ENCODE measurements at places on chromosomes 2 and 18.

GRCh38 chr2:8918412-8918811 is 81.0 kb upstream of the KIDINS220 start:
- no peak for DNase-seq

- DNase-seq, result no peak
Measured at GRCh38 chr2:24421668-24422067, 61.3 kb upstream of the ITSN2 start.

DNA sequence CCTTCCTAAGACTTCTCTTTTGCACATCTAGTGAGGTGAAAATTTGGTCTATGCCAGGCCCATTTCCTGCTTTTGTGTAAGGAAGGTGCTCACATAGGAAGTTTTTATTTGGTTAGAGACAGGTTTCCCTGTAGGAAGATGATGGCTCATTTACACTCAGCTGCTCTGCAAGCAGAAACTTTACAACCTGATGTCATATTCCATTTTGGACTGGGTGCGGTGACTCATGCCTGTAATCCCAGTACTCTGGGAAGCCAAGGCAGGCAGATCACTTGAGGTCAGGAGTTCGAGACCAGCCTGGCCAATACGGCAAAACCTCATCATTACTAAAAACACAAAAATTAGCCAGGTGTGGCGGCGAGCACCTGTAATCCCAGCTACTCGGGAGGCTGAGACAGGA is 35.8 kb downstream of the CASP10 start:
- no peak for DNase-seq

DNA sequence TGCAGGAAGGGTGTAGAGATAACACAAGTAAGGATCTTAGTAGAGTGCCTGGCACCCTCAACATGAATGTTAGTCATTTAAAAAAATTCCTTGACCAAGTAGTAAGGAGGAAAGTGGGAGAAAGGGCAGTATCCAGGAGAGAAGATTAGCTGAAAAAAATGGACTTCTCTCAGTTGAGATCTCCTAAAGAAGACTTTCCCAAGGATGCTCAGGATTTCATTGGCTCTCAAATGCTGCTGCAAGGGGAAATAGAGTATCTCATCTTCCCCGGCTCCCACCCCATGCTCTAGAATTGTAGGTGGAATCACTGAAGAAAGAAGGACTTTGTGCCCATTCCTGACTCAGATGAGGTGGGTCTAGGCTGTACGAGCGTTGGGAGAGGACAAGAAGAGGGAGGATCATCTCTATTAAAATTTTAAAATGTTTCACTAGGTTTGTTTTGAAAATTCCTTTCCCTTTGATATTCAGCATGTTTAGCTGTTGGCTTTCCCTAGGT is 231.1 kb downstream of the MYCN start:
- DNase-seq, result no peak

DNA sequence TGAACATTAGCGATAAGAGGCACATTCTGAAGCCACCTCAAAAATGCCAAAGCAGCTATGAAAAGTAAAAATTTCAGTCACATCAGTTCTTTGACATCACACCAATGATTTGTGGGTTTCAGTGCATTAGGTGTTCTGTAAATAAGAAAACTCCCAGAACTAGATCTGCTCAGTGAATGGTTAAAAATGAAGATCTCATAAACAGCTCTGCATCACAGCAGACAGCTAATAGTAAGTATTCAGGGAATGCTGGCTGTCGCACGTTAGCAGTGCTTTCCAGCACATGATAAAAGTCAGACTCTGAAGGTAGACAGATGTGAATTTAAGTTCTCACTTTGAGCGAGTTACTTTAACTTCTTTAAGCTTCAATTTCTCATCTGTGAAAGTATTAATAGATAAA is 154.9 kb downstream of the SATB2 start:
- DNase-seq, result no peak

DNA sequence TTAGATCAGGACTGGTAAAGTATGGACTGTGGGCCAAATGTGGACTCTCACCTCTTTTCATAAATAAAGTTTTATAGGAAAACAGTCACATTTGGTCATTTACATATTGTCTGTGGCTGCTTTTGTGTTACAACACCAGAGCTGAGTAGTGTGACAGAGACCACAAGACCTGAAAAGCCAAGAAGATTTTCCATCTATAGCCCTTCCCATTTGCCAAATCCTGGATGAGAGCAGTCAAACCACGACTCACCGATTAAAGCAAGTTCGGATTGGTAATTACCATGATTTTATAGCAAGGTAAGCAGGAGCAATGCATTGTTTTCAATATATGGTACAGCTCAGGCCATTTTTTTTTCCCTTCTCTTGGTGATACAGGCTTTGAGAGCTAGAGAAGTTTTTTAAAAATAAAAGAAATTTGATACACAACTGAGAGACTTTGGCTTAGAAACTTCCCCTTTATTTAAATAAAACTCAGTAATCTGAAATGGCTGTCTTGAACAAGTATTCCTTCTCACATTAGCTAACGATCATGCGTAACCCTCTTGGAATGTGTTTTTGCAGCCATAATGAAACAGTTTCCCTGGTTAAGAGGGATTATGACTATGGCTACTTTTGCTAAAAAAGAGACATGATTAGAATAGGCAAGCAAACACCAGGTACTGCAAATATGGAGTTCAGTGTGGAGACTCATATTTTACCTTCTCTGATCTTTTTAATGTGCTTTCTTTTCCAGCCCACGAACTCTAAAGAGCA is 9.5 kb upstream of the MALL start:
- DNase-seq, result no peak

DNA sequence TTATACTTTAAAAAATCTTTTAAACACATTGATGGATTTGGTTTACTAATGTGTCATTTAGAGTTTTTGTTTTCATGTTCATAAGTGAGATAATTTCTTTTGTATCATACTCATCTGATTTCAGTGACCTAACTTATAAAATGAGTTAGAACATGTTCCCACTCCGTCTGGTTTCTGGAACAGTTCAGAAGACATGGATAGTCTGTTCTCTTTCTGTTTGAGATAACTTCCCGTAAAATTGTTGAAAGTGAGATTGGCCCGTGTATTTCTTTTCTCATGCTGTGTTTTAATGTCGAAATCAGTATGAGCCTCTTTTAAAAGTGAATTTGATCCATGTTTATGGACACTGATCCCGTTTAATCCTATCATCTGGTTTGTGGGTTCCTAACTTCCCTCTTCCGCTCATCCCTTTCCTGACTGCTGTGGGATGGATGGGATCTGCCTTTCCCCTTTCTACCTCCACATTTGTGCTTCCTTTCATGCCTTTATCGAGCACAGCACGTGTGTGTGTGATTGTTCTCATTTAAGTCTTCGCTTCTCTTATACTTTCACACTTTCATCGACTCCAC is 78.9 kb downstream of the COPS8 start:
- DNase-seq, result no peak

DNA sequence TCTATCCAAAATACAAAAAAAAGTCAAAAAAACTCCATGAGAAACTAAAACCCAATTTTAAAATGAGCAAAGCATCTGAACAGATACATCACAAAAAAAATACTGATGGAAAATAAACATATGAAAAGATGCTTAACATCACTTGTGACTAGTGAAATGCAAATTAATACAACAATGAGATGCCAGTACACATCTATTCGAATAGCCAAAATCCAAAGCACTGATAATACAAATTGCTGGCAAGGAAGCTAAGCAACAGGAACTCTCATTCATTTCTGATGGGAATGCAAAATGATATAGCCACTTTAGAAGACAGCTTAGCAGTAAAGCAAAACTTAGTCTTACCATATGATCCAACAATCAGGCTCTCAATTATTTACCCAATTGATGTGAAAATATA is 190.2 kb upstream of the FN1 start:
- DNase-seq, result no peak

GRCh38 chr2:30899516-30900054 is 92.3 kb upstream of the CAPN13 start:
- no peak for DNase-seq

DNA sequence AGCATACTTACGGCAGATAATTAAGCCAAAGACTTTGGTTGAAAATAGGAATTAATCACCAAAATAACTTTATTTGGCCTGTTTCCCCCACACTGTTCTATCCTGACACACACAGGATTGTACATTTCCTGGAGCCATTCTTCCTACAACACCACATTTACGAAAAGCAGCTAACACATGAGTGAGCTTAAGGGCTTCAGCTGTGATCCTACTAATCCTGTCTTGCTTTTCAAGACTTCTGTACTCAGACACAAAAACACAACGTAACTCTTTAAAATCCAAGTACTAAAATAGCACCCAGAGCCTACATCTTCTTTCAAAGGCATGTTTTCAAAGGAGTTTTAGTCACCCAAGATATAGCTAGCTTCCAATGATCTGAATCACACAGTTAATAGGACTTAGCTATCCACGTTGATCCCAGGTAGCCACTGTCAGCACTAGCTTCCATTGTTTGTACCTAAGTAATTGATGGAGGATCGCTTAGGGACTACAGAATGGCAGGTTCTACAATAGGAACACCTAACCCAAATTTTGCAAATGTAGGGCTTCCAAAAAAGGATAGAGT is 42.8 kb upstream of the TTC39C start:
- no peak for DNase-seq

GRCh38 chr2:198385326-198385725 is 580.9 kb downstream of the PLCL1 start:
- no peak for DNase-seq
